ENCODE measurements at places on chromosomes 2 and 18.
A peak's percentile ranks its signal among the peaks of the same experiment; 100 is the strongest.

- DNase-seq: no peak
Measured at GRCh38 chr2:237697586-237698357, 70.4 kb downstream of the LRRFIP1 start.

GRCh38 chr18:79379251-79379905, 16.4 kb upstream of the NFATC1 start:
- no peak for DNase-seq

DNA sequence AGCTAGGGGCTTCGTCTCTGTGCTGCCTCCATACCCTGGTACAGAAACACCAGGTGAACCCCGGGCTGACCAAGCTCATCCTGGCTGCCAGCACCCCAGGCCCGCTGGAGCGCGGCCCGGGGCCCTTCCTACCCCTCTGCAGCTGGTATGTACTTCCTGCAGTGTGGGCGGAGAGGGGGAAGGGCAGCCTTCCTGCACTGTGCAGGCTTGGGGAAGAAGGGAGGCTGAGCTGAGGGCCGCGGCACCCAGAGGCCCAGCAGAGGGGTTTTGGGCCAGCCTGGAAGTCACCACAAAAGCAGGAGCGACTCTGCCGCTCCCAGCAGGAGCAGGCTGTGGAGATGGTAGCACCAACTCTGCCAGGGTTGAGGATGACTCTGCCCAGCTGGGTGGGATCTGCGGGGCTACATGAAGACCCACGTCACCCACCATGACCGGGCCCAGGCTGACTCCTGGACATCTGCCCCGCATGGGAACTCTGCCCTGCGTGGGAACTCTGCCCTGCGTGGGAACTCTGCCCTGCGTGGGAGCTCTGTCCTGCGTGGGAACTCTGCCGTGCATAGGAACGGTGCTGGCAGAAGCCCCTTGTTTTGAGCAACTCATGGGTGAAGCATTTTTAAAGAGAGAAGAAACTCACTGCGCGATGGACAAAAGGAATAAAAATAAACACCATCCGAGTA, 273.3 kb downstream of the NDUFA10 start:
- DNase-seq: no peak

DNA sequence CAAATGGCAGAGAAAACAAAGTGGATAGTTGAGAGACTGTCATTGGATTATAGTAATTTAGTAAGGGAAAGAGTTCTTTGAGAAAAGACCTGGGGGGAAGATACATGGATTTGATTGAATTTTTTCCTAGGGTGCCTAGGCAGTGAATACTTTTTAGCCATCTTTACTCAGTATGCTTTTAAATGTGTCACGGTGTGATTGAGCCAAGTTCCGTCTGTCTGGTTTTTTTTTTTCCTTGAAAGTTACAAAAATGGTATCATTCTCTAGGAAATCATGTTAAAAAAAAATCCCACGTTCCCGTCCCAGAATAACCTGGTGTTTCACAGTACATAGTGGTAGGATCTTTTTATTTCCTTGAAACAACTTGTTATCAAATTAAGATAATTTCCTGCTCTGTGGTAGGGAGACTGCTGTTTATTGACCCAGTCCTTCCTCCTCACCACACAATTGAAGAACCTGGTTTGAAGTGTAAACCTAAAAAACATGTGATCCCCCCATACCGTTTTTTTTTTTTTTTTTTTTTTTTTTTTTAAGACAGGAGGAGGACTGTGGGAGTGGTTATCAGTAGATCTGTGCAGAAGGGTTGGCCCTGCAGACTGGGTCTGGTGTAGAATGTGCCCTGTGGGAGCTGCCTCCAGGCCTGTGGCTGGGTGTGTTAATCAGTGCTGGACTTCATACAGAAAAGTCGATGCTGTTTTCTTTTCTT, 55.1 kb downstream of the DGKD start:
- DNase-seq: no peak

DNA sequence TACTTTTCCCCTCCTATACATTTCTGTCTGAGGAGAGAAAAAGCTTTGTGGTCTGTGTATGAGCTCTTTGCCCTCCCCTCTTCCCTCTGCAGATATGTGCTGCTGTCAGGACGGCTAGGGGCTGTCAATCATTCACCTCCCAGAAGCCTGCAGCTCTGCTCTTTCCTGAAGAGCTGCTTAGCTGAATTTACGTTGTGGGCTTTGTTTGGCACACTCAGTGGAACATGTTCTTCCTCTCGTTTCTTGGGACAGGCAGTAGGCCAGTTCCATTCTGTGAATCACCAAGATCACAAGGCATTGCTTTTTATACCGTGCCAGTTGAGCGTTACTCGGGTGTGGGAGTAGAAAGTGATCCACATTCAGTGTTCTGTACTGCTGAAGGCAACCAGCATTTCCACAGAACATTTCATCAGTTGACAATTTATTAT, 136.7 kb downstream of the LAMA3 start:
- no peak for DNase-seq

GRCh38 chr2:218398437-218399390, 954 bp upstream of the CTDSP1 start:
- peak; percentile 87 for DNase-seq

- DNase-seq: no peak
Measured at GRCh38 chr18:10226971-10227370, 227.5 kb upstream of the APCDD1 start.

DNA sequence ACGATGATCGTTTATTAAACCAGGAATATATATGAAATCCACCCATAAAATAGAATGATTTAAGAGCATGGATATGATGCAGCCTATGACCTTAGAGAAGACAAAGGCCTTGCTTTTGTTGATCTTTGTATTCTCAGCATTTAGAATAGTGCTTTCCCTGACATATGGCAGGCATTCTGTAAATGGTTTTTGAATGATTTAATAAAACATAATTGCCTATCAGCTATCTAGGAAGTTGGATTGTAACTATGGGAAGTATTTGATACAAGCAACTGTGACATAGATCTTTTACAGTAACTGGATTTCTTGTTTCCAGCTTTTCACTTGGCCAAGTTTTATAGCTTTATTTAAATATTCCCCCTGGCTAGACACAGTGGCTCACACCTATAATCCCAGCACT, 5.1 kb upstream of the GPR155 start:
- DNase-seq: no peak

DNA sequence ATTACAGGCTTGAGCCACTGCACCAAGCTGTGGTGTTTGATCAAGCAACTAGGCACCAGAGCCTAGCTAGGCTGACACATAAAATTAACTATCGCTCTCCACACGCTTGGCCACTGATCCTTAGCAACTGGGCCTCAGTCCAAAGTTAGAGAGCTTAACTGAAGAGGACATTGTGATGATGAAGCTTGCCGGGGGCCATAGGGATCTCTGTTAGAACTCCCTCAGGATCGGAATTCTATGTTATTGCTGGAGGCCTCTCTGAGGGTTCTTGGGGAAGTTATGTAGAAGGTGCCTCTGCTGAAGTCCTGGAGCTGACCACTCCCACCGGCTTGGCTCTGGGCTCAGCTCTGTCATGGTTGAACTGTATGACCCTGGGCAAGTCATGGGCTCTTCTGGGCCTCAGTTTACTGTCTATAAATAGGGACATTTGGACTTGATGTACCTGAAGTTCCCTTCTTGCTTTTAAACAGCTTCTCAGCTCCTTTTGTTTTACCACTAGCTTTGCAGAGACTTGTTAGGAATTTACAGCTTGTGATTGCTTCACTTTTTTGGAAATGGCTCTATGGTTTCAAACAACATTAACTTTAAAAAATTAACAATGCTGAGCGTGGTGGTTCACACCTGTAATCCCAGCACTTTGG, 44.1 kb downstream of the GATA6 start:
- no peak for DNase-seq

DNA sequence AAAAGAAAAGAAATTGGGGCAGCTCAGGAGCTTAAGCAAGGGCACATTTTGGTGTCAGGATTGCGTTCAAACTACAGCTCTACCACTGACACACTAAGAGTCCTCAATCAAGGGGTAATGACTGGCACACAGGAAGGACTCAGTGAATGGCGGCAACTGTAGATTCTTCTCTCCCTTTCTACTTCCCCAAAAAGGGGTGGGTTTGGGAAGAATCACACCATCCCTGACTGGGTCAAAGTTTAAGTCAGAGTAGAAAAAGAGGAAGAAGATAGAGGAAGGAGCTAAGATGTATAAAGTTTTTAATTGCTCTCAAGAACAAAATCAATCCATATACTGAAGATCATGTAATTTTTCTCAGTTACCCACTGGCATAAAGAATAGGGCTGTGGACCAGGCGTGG, 2.6 kb downstream of the NLRC4 start:
- no peak for DNase-seq

DNA sequence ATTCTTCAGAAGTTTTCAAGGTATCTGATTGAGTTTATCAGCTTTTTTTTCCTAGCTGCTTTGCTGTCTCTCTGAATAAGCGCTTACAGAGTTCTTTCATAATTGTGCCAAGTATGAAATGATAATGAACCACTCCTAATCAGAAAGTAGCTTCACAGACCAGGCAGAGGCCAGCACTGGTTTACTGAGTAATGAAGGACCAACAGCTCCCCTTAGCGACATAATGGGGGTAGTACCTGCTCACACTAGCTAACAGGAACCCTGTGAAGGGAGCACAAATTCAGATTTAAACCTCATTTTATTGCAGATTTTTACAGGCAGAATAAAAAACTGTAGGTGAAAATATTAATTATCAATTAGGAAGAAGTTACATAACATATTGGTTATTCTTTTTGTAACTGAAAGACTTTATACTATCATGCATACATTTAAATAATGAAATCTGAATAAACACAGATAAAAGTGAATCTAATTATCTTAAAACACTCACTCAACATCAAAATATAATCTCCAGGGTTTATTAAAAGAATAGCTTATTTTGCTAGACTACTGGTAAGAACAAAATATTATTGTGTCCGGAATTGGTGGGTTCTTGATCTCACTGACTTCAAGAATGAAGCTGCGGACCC, 53.7 kb upstream of the LRRC30 start:
- no peak for DNase-seq

GRCh38 chr2:112936927-112937232, 25.9 kb downstream of the IL37 start:
- no peak for DNase-seq

GRCh38 chr2:54646170-54646927, 77.1 kb upstream of the EML6 start:
- DNase-seq: no peak

GRCh38 chr18:46424898-46425297, 232.1 kb downstream of the LOXHD1 start:
- no peak for DNase-seq

DNA sequence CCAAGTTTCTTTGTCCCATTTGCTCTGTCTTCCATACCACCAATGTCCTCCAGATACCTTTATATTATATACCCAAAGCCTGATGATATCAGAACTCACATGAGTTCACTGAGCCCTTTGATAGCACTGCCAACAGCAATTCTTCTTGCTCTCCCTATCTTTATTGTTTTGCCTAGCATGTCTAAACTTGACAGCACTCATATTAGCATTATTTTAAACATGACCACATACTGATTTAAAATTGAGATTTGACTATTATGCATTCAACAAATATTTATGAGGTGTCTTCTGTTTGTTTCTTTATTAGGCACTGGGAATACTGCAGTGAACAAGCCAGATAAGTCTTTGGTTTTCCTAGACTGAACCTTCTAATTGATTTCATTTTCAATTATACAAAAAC, 587.3 kb upstream of the GCFC2 start:
- DNase-seq: no peak

- no peak for DNase-seq
Measured at GRCh38 chr18:51716277-51716676, 518.8 kb upstream of the MEX3C start.

DNA sequence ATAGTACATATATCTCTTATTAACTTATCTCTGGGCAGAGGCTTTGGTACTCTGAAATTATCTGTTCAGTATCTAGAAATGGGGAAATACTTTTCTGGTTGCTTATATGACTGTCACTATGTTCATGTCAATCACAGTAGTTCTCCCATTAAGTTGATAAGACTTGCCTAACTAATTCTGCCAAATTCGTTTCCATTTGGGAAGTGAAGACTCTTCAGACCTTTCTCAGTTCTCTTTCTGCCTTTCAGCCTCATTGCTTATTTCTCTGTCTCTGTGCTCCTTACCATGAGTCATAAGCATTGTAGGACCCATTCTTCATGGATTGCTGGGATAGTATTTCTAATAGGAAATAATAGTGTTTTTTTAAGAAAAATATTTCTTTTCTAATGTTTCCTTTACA, 113.5 kb downstream of the PHLPP1 start:
- DNase-seq: no peak

DNA sequence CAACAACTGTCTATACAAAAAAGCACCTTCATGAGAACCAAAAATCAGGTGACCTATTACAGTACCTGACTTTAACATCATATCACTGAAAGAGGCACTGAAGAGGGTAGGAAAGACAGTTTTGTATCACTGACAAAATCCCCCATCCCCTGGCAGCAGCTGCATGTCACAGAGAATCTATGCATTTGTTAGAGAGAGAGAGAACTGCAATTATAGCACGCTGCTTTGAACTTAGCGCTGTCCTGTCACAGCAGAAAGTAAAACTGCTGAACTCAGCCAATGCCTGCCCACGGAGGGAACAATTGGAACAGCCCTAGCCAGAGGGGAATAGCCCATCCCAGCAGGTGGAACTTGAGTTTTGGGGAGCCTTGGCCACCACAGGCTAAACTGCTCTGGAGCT, 75.1 kb upstream of the NOL4 start:
- DNase-seq: no peak

GRCh38 chr2:240858871-240859270, 9.8 kb upstream of the AGXT start:
- no peak for DNase-seq

GRCh38 chr18:7165846-7166393, 48.3 kb upstream of the LAMA1 start:
- DNase-seq: no peak

- no peak for DNase-seq
Measured at GRCh38 chr2:97750017-97750416, 36.6 kb downstream of the ZAP70 start.

DNA sequence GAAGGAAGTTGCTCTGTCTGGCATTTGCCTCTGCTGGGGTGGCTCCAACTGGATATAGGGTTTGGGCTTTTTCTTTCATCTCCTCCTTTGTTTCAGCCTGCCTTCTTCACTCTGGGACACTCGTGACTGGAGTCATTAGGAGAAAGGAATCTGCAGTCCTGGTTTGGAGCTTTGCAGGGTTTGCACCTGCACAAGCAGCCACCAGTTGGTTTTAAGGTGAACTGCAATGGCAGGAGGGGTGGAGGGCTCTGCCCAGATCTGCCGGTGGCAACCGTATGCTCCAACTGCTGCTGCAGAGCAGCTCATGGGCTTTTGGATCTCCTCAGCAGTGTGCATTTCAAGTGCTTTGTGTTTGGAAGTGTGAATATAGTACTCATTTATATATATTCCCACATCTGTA, 131.3 kb upstream of the MGAT5 start:
- DNase-seq: no peak

- DNase-seq: no peak
Measured at GRCh38 chr2:120551522-120551921, 184.1 kb upstream of the GLI2 start.

All from GM13977 (cell line).